ENCODE measurements at places on chromosomes 13 and 19.

- DNase-seq: no peak
Observed at GRCh38 chr13:92573467-92574057, 653.0 kb upstream of the GPC6 start.

GRCh38 chr13:33280279-33280905 is 5.2 kb downstream of the STARD13 start:
- DNase-seq: no peak

DNA sequence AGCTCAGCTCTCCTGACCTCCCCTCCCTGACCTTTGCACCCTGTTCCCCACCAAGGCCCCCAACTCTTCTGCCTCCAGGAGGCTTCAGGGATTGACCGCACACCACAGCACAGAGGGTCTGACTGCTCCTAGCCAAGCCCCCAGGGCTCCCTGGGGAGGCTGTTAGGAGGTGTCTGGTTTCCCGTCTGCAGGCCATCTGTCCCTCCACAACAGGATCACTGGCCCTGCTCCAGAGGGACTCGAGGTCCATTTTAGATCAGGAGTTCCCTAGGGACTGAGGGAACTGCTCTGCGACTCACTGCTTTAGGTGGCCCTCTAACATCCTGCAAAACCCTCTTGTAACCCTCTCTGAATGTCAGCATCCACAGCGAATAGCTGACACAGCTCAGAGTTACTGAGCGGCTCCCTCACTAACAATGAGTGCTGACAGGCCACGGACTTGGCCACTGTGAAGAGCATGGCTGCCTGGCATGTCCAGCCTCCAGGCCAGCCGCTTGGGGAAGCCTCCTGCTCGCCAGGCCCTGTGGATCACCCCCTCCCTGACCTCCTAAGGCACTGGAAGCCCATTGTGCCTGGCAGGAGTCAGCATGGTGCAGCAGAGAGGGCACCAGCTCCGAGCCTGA is 17.7 kb downstream of the GRIK5 start:
- no peak for DNase-seq

DNA sequence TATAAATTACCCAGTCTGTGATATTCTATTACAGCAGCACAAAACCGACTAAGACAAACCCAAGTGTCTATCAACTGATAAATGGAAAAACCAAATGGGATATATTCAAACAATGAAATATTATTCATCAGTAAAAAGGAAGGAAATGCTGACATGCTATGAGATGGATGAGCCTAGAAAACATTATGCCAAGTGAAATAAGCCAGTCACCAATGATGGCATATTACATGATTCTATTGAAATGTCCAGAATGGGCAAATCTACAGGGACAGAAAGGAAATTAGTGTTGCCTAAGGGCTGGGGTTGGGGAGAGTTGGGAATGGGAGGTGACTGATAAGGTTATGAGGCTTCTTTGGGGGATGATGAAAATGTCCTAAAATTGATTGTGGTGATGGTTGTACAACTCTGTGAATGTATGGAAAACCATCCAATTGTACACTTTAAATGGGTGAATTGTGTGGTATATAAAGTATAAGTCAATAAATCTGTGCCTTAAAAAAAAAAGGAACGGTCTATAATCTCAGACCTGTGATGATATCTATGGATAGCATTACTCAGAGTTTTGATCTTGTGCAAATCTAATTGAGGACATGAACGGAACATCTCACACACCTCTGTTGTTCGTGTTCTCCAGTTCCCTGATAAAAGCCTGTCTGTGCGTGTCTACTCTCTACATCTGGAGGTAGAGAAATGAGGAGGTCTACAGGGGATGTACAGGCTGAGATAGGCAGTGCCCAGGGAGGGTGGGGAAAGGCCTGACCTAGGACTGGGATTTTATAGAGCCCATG is 49.0 kb downstream of the TNFRSF19 start:
- DNase-seq: no peak

- DNase-seq: no peak
Observed at GRCh38 chr19:1783874-1784273, 28.2 kb downstream of the ATP8B3 start.

DNA sequence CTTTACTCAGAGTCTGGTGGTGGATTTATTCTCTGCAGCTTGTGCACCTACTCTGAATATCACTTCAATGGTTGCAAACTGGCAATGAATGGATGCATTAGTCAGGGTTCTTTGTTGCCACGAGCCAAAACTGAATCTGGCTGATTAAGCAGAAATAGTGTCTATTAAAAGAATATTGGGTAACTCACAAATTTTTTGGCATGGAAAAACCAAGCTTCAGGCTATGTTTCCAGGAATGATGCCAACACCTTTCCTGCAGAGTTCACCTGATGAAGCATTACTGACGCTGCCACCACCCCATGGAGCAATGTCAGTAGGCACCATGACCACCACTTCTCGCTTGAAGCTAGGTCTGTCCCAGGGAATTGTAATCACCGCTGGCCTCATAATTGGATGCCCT is 597.8 kb upstream of the SLC10A2 start:
- DNase-seq: no peak

DNA sequence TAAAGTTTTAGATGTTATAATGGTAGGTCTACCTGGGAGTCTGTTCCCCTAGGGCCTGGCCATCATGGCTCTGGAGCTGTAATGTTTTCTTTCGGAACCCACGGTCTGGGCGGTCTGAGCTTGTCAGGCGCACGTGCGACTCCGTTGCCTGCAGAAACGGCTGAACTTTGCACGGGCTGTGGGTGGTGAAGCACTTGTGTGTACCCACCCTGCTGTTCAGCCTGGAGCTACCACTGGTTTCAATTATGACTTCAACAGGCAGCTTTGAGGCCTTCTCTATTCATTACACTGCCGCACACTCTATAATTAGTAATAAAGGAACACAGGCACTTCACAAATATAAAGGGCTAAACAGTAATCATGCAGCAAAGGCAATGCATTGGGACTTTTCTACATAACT is 6.0 kb downstream of the PCDH8 start:
- no peak for DNase-seq

DNA sequence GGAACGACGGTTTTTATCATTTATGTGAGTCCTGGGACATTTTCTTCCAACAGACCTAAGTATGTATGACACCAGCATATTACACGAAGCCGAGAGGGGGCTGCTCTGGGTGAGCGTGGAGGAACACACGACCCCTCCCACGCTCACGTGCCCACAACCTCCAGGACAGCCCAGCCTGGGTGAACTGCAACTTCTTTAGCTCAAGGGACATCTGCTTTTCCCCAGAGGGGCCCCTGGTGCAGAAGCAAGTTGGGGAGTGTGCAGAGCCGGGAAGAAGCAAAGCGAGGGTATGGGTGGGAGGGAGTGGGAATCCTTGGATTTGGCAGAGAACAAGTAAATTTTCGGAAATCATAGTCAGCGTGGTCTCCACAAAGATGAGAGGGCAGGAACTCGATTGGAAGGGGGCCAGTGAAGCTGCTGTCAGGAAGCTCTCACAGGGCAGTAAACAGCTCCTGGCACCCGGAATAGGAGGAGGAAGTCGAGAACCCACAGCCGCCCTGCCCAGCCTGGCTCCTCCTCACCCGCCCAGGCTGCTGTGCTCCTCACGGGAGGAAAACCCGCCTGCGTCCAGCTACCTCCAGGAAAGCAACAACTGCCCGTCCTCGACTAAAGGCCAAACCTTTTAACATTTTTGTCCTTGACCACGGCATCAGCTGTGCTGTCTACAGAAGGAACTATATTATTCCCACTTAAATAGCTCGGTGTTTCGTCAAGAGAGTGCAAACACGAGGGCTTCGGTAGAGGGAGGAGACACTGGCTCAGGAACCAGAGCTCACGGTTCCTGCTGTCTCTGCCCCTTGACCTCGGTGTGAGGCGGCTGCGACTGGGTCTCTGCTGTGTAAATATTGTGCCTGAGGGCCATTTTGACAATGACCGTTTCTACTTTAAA is 17.2 kb upstream of the CFAP97D2 start:
- DNase-seq: no peak

DNA sequence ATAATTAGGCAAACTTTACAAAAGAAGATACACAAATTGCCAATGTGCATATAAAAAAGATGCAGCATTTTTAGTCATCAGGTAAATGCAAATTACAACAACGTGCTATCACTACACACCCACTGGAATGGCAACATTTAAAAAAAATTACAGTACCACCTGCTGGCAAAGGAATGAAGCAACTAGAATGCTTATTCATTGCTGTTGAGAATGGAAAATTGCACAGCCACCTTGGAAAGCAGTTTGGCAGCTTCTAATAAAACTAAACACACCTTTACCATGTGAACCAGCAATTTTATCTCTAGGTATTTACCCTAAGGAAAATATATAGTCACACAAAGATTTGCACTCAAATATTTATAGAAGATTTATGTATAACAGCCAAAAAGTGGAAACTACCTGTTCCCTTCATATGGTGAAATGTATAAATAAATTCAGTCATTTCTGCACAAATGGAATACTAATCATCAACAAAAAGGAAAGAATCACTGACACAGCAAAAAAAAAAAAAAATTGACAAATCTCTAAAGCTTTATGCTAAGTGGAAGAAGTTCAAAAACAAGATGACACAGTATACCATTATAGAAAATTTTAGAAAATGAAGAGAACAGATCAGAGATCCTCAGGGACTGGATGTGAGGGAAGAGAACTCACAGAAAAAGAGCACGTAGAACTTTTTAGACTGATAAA is 30.3 kb downstream of the OXGR1 start:
- DNase-seq: no peak

DNA sequence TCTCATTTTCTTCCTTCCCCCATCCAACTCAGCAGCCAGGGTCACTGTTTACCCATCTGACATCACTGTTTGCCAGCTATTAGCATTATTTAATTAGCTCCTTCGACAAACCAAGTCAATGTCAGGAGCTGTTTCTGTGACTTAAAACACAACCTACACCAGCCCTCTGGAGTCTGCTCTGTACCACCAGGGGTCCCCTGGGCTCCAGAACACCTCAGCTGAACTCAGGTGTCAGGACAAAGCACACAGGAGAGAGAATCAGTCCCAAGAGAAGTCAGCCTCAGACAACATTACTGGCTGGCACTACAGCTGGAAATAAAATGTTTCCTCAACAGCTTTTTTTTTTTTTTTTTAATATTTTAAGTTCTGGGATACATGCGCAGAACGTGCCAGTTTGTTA is 45.1 kb downstream of the DCLK1 start:
- DNase-seq: no peak

All from activated CD8-positive, alpha-beta memory T cell treated with anti-CD3 and anti-CD28 coated beads for 24 hours (primary cell).